Foreskin keratinocyte (primary cell): ENCODE measurements at places on chromosomes 16 and 17.

DNA sequence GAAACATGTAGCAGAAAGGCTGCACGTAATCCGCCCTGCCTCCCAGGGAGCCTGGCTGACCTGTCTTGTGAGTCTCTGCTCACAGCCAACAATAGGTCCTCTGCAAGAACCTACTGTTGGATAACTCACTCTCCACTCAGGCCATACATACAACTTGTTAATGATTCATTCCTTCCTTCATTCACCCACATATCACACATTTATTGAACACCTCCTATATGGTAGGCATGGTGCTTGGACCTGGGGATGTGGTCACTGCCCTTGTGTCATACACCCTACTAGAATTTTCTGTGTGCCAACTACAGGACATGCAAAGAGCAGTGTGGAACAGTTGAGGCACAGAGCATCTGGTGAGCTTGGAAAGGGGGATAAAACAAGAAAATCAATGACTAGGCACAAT lies 28.1 kb upstream of the HNF1B start:
- no peak for DNase-seq

DNA sequence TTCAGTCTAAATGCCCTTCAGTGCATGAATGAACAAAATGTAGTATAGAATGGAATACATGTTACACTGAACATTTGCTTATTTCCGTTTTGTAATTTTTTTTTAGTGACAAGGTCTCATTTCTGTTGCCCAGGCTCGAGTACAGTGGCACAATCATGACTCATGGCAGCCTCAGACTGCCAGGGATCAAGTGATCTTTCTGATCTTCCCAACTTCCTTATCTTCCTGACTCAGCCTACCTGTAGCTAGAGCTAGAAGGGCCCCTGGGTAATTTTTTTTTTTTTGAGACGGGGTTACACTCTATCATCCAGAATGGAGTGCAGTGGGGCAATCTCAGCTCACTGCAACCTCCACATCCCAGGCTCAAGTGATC lies 7.3 kb upstream of the SLX4 start:
- DNase-seq: peak; percentile 80

- DNase-seq: no peak
Measured at GRCh38 chr17:73194514-73195222, 1.8 kb downstream of the COG1 start.

DNA sequence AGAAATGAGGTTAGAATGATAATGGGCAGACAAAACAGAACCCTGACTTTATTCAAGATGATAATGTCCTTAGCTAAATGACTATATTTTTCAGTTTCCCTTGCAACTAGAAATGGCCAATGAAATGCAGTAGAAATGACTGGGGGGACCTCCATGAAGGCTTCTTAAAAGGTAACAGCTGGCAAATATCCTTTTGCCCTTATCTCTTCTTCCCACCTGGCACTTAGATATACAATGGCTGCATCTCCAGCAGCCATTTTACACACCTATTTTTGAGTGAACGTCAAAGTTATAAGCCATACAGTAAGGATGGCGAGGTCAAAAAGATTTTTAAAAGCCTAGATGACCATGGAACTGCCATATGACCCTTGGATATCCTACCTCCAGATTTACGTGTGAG lies 39.9 kb downstream of the USP32 start:
- DNase-seq: no peak

GRCh38 chr16:88063211-88063773 lies 112.1 kb downstream of the BANP start:
- DNase-seq: no peak

DNA sequence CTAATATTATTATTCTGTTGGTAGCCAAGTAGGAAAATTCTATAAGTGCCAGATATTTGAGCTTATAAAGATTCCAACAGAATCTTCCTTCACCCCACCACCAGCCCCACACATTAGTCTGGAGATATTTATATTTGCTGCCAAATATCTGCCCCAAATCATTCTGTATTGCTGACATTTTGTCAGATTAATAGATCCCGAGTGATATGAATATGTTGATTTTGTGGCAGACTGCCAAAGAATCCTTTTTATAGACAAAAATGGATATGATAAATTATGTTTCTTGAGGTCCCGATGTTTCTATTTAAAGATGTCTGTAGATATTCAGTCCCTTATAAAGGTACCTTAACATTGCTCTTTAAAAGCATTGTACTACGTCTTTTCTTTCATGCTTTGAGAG lies 162.2 kb upstream of the KCNJ16 start:
- DNase-seq: no peak

- DNase-seq: no peak
Measured at GRCh38 chr17:75498726-75499213, 16.6 kb downstream of the CASKIN2 start.

GRCh38 chr16:27448532-27449433 lies 46.8 kb downstream of the IL21R start:
- no peak for DNase-seq

DNA sequence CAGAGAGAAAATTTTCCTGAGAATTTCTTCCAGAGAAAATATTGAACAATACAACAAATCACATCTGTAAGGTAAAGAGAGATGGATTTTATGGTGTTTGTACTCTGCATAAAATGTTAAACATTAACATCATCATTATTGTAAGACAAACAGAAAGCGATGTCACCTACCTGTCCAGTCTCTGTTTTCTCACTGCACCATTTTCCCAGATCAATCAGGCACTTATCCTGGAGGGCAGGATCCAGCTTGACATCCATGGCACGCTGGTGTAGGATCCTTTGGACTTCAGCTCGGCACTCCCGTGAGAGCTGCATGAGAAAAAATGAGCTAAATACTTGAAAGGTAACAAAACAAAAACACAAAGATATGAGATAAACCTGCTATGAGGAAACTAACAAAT lies 55.9 kb upstream of the CLEC18B start:
- DNase-seq: no peak

DNA sequence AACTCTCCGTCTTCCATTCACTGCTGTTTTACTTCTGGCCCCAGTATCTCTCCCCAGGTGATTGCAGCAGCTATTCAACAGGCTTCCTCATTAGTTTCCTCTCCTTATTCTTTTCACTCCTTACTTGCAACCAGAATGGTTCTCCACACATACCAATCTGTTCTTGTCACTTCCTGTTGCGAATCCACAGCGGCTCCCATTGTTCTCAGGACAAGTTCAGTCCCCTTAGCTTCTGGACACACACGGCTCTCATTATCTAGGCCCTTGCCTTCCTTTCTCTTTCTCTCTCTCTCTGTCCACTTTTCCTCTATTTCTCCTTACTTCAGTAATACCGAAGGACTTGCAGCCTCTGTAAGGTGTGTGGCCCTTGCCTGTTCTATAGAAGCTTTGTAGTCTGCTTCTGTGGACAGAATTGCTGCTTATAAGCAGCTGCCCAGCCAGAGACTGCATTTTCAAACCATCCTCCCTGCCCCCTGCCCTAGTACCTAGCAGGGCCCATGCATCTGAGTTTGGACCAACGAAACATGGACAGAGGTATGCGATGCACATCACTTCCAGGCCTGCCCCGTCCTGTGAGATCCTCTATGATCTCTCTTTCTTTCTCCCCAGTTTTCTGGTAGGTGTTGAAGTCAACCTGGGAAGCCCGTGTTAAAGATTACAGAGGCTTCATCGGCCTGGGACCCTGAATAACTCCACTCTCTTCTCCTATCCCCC lies 45.7 kb downstream of the VAT1L start:
- DNase-seq: peak; percentile 79

- peak; percentile 80 for DNase-seq
Measured at GRCh38 chr17:2102931-2103809, 48.3 kb downstream of the HIC1 start.

GRCh38 chr16:70601576-70602575 lies 44.5 kb upstream of the IL34 start:
- no peak for DNase-seq

DNA sequence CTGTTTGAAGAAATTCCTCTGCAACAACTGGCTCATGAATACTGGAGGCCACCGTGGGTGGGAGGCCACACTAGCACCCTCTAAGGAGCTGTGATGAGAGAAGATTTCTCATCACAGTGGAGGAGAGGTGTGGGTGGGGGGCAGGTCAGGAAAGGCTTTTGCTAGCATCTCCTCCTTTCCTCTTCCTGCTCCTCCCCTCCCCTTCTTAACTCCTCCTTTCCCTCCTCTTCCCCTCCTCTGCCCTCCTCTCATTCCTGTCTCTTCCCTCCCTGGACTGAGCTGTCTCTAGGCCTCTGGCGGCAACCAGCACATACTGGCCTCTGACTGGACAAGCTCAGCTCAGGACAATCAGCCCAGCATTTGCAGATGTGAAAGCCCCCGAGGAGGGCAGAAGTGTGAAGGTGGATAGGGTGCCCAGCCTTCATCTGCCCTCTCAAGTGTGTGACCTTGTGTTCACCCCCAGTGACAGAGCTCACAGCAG lies 19.0 kb upstream of the LHX1 start:
- no peak for DNase-seq

GRCh38 chr17:10265100-10265810 lies 66.8 kb upstream of the GAS7 start:
- DNase-seq: no peak

DNA sequence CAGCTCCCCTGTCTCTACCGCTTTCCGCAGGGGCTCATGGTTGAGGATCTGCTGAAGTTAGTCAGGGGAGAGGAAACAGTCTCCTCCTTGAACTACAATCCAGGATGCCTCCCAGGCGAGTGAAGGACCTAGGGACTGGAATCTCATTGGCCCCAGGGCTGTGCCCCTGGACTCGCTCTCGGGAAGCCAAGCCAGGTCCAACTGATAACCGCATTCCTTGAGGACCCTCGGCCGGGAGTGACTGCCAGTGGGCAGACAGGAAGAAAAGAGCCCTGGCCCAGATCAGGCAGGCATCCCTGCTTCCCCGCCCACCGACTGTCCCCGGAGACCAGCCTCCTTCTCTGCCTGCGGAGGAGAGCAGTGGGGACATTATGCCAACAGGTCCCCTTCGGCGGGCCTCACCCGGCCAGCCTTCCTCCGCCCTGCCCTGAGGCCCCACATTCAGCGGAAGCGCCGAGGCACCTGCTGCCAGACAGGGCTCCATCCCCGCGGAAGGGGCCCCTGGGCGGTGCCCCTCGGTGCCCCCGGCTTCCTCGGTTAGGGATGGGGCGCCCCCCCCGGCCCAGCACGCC lies 776 bp downstream of the LRRC75A start:
- no peak for DNase-seq

DNA sequence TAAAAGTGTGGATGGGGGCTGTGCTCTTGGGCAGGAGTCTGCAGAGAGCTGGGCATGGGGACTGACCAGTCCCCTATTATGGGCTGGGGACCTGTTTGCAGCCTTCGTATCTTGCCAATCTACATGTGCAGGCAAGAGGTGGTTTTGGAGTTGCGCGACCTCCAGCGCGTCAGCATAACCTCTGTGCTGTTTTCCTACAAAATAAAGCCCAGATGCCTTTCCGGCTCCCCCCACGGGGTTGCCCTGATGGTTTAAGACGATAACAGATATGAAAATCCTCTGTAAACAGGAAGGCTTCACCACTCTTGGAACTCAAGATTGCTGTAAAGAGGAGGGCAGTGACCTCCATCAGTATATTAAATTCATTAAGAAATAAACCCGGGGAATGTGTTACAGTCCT lies 16.5 kb upstream of the SPPL2C start:
- DNase-seq: no peak

- DNase-seq: peak; percentile 40
Measured at GRCh38 chr17:81821603-81822311, 11.3 kb downstream of the MCRIP1 start.

GRCh38 chr16:4217204-4218131 lies 24.4 kb downstream of the SRL start:
- DNase-seq: peak; percentile 3

GRCh38 chr16:68612996-68613395 lies 32.1 kb upstream of the CDH3 start:
- DNase-seq: no peak

DNA sequence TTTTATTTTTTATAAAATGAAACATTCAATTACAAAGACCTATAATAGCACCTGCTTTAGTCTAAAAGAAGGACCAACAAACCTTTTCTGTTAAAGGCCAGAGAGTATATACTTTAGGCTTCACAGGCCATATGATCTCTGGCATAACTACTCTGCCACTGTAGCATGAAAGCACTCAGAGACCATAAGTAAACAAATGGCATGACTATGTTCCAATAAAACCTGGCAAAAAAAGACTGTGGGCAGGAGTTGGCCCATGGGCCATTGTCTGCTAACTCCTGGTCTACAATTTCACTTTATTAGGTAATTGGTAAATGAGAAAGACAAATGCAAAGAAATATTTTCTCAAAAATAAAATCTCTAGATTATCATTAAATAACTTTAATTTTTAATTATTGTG lies 14.9 kb downstream of the CEP112 start:
- DNase-seq: no peak

- peak; percentile 21 for DNase-seq
Measured at GRCh38 chr17:1108765-1109605, 70.8 kb downstream of the ABR start.

DNA sequence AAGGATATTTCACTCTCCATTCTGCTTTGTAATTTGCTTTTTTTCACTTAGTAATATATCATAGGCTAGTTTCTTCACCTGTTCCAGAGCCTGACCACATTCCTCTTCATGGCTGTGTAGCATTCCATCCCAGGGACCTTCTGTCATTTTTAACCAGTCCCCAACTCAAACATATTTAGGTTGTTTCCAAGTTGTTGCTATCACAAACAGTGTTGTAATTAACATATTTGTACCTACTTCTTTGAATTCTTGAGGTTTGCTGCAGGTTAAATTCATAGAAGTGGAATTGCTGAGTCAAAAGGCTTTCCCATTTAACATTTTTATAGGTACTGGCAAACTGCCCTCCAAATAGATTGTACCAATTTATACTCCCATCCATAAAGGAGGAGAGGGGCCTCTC lies 65.1 kb upstream of the MED9 start:
- DNase-seq: peak; percentile 50

DNA sequence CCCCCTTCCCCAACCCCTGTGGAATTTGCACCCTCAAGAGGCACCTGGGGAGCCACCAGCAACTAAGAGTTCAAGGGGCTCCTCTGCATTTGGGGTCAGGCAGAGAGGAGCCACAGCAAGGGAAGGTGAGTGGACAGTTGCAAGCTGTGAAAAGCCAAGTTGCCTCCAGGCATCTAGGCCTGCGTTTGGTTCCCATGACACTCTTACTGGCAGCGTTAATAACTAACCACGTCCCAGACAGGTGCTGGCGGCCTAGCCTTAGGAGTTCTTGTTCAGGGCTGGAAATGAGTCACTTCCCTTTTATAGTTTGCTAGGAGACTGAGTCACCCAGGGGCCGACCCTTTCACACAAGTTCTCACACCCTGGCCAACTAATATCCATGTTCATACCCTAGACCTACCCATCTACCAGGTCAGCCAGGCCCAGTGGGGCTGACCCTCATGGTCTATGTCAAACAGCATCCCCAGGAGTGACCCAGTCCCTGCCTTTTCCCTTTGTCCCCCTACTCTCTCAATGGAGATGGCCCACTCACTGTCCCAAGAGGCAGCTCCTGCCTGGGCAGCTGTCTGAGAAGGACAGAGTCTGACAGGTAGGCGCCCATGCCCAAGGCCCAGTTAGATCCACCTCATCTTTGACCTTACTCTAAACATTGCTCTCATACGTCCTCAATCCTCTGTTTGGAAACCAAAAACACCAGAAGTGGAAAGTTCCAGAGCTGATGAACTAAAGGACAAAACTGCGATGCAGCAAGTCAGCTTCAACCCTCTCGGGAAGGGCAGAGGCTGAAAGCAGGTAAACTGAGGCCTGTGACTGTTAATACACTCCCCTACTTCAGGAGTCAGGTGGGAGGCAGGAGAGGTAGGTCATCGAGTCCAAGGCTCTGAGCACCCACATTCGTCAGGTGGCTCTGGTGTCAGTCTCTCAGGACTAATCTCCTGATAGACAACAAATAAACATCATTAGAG lies 300.6 kb downstream of the SOX9 start:
- peak; percentile 94 for DNase-seq

GRCh38 chr16:54136276-54136625 lies 150.3 kb downstream of the IRX3 start:
- peak; percentile 47 for DNase-seq

- DNase-seq: no peak
Measured at GRCh38 chr16:1495889-1496262, 2.7 kb downstream of the TELO2 start.
